ENCODE measurements at places on chromosomes 5 and 9. TPM values are rescaled to one million over a fixed set of nuclear protein-coding genes. Genes with fewer than 3 reads are reported as not detected.

The IDNK gene
- polyA plus RNA-seq, result 9.8 TPM

DNA sequence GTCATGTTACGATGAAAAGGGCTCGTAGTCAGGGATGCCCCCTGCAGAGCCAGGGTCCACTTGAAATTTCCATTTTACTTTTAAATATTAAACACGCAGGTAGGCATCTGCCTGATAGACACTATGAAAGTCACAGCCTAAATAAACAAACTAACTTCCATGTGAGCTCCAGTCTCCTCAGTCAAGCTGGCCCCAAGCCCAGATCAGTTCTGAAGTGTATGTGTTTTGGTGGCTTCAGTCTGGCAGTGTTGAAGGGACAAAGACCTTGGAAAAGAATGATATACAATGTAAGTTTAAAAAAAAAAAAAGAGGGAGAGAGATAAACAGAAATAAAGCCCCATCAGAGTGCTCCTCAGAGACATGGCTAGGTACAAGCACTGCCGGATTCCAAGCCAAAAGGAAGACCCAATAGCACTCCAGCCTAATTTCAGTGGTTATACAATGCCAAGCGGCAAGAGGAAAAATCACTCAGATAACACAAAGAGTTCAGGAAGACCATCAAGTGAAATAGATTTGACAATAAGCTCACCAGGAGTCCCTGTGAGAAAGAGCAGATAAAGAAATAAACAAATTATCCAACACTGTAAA lies 181.0 kb downstream of the BNC2 start:
- peak; percentile 30 for DNase-seq

- DNase-seq, result no peak
These were observed 45.1 kb upstream of the SUB1 start for GRCh38 chr5:32539981-32540845.

DNA sequence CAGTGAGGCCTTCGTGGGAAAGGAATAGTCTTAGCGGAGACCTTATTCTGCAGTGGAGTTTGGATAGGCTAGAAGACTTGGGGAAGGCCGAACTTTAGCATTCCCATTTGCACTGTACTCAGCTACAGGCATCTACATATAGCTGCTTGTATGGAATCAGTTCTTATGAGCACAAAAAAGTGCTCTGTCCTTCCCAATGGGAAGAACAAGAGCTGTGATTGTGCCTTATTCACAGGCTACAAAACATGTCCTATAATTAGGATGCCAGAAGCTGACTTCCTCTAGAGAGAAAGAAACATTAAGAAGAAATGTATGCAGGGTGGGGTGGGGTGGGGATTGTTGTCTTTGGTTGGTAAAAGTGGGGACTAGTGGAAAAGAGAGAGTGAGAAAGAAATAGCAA lies 154.7 kb downstream of the ATP10B start:
- DNase-seq, result no peak

The ADGRD2 gene
- not detected for polyA plus RNA-seq

GRCh38 chr5:90408571-90409317 lies 812 bp downstream of the CETN3 start:
- DNase-seq, result no peak

Measured in stomach (tissue), 19 donors.